Frontal cortex (tissue), 4 donors: ENCODE measurements at places on chromosomes 11 and 22. TPM values are rescaled to one million over a fixed set of nuclear protein-coding genes. Genes with fewer than 3 reads are reported as not detected.

DNA sequence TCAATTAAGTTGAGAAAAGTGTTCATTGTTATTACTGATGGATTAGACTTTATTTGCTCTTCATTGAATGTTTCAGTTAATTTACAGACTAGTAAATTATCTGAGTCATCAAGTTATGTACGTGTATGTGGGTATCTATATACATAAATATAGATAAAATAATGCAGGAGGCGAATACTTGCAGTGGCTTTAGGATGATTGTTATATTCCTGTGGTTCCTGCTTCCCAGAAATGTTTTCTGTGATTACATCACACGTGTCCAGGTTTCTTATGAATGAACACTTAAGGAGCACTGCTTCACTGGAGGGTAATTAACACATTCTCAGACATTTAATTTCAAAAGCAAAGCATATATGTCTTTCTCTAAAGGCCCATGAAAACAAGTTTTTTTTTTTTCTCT is 28.4 kb downstream of the YAP1 start:
- no peak for DNase-seq

DNA sequence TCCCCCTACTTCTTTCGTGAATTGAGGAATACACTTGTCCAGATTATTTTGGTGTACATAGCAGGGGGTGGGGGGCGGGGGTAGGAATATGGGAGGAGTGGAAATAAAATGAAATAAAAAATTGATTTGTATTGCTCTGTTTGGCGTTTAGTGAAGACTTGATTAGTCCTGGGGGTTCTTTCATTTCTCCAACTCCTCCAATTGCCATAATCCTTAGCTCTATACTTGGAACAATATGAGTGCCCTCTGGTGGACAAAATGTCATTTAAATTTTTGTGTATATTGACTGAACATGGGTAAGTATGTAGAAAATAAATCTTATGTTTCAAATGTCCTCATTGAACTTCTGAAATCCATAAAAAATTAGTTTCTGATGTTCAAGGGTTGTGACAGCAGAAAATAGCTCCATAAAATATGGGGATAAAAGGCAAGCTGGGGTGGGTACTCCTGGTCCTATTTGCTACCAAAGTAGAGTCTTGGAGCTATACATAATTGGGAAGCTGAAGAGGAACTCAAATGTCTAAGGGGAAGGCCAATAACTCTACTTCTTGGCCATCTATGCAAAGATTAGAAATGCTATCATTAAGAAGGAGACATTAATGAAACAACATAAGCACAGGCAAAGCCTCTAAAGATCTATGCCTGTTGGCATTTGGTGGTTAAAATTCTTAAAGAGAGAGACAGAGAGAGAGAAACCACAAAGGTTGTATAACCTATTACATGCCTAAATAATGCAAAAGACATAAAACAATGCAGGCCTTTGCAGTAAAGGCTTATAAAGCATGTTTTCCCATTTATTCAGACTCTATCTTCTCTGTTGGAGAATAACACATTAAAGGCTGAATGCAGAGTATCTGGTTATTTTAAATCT is 421.6 kb downstream of the METTL15 start:
- no peak for DNase-seq

DNA sequence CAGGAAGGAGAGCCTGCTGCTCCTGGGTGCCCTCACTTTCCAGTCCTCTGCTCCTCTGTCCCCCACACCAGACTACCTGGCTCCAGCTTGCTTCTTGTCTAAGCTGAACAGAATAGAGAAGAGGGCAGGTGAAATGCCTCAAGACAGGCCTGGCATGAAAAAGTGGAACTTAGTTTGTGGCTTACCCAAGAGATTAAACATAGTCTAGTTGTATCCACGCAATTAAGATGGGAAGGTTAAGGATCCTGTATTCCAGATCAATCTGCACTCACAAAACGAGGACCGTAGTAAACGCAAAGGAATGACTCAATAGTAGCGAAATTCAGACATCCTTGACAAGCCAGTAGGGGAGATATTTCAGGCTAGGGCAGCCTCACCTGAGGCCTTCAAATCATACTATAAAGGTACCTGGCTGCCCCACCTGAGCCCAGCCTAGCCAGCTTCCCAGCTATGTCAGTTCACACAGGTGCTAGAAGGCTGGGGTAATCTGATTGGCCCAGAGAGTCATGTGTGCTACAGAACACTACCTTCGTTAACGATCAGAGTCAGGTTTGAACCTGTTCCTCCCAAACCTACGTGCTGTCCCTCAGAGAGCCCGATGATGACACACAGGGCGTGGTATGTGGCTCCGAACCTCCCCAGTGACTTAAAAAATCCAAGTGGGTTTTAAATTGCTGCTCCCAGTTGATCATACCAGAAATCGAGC is 46.5 kb downstream of the AHNAK start:
- no peak for DNase-seq

DNA sequence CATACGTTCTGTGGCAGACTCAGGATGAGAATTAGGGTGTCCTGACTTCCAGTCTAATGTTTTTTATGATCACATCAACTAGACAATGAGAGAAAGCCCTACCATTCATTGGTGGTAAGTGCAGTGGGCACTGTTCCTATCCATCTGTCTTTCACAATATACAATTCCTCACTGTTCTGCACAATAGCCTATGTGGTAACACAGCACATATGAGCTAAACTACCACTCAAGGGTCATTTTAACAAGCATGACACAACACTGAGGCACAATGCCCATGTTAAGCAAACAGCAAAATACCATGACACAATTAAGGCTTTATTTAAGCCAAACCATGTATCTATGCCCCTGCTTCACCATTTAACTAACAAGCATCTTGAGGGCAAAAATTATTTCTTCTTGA is 52.3 kb downstream of the SIK3 start:
- no peak for DNase-seq

DNA sequence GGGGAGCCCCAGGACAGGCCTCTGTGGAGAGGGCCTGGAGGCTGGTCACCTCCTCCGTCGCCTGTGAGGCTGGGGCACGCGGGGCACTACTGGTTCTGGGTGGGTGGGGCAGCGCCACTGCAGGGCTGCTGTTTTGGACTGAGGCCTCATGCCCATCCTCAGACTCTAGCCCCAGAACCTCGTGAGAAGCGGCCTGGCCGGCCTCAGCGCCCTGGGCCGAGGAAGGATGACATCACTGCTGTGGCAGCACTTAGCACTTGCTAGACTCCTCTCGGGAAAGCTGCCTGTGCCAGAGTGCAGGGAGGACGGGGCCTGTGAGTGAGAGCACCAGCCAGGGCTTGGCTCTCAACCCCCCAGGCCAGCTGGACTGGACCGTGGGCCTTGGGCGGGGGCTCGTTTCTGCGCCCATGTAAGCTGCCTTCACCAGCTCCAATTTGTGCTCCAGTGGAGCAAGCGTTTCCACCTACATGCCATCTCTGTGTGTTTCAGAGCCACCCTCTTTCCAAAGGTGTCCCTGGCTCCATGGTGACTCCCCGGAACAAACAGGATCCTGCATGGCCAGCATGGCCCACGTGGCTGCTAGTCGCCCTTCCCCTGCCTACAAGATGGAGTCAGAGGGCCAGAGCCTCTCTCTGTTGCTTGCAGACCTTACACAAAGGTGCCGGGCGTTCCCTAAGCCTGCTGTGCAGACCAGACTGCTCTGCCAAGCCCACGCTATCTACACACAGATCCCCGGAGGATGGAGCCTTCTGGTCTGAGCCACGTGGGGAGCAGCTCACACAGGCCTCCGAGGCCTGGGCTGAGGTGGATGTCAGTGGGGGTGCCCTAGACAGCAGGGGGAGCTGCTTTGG is 102.9 kb downstream of the CTTN start:
- DNase-seq, result no peak

Gene CCDC87
- total RNA-seq, result 1.2 TPM

Gene RASSF10
- total RNA-seq, result 2.4 TPM
